ENCODE measurements at places on chromosomes 4 and X. TPM values are rescaled to one million over a fixed set of nuclear protein-coding genes. Genes with fewer than 3 reads are reported as not detected.

FGF5 gene
- not detected for polyA plus RNA-seq

HTR2C gene
- polyA plus RNA-seq: 0.07 TPM

NR3C2 gene
- 2.8 TPM for polyA plus RNA-seq

SORCS2 gene
- polyA plus RNA-seq: 18.8 TPM

BMPR1B gene
- 1.1 TPM for polyA plus RNA-seq

GEMIN8 gene
- 18.2 TPM for polyA plus RNA-seq

SLC4A4 gene
- 7.5 TPM for polyA plus RNA-seq

HSFX4 gene
- polyA plus RNA-seq: not detected

TRIM75 gene
- polyA plus RNA-seq: not detected

MAGEA10 gene
- polyA plus RNA-seq: not detected

SRPX gene
- polyA plus RNA-seq: 7.4 TPM

TKTL1 gene
- polyA plus RNA-seq: 0.41 TPM

PPEF2 gene
- not detected for polyA plus RNA-seq

FAM9B gene
- not detected for polyA plus RNA-seq

FRAS1 gene
- 6.3 TPM for polyA plus RNA-seq

MSANTD1 gene
- 0.51 TPM for polyA plus RNA-seq

TXK gene
- not detected for polyA plus RNA-seq

NCAPG gene
- polyA plus RNA-seq: 14.5 TPM

ARSJ gene
- 0.27 TPM for polyA plus RNA-seq

ESX1 gene
- polyA plus RNA-seq: not detected

DRD5 gene
- 0.41 TPM for polyA plus RNA-seq

XKRX gene
- polyA plus RNA-seq: not detected

Measured in brain (organoid and tissue), 16 donors.